Globus pallidus (tissue), 1 donor: ENCODE measurements at places on chromosomes 4 and X.

DNA sequence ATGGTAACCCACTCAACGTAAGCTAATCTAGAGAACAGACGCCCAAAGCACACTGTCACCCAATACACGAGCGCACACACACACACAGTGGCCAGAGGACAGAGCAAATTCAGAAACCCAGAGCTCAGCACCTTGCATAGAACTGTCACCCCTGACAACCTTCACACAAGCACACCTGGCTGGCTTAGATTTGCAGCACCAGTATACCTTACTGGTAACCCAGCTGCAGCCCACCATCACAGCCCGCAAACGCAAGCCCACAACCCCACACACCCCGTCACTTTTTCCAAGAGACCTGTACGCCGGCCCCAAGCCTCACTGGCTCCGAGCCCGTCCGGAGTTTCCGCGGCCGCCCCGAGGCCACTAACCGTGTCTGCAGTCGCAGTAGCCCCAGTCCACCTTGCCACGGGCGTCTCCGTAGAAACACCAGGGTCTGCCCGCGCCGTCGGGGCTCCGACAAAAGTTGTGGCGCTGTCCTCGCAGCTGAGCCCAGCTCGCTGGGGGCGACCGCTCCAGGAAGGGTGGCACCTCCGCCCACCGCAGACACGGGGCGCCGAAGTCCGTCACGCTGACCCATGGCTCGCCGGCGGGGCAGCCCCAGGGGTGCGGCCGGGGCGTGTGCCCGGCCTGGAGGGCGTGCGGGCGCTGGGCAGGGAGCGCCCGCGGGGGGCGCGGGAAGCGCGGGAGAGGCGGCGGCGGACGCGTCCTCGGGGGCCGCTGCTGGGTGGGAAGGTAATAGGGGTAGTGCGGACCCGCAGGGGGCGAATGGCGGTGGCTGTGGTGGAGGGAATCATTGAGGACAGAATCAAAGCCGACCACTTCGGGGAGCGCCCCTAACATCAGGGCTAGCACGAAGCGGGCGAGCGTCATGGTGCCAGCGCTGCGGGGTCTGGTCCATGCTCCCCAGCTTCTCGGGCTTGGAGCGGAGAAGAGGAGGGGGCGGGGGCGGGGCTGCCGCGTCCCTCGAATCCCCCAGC, 664 bp downstream of the PRSS12 start:
- no peak for DNase-seq

GRCh38 chr4:138861135-138861534, 154.4 kb upstream of the NOCT start:
- DNase-seq, result no peak

DNA sequence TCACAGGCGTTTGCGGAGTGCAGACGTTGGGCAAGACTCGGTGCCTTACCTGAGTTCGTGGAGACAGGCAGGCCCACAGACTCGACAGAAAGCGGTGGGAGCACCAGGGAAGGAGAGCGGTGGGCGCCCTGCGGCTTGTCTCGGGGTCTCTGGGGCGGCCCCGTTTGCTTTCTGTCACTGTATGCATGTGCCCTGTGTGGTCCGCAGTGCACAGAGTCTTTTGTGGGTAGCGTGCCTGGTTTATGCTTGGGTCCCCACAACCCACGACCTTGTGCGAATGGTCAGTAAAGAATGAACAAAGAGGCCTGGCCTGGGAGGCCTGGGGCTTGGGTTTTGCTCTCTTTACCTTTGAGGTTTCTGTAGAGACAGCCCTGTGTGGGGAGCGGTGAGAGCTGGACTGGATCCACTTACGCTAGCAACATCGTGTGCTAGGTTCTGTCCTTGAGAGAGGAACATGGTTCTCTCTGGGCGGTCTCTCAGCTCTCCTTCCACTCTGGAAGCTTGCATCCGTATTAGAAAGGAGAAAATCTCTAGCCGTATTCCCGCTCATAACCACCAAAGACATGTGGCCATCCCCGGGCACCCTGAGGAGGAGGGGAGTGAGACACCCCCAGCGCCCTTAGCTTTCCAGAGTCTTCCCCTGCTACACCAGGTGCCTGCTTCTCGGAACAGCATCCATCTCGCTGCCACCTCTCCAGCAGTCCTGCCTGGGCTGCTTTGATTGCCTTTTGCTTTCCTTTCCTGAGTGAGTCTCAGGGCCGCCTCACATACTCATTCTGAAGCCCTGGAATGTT, 1.2 kb downstream of the TADA2B start:
- DNase-seq, result no peak

DNA sequence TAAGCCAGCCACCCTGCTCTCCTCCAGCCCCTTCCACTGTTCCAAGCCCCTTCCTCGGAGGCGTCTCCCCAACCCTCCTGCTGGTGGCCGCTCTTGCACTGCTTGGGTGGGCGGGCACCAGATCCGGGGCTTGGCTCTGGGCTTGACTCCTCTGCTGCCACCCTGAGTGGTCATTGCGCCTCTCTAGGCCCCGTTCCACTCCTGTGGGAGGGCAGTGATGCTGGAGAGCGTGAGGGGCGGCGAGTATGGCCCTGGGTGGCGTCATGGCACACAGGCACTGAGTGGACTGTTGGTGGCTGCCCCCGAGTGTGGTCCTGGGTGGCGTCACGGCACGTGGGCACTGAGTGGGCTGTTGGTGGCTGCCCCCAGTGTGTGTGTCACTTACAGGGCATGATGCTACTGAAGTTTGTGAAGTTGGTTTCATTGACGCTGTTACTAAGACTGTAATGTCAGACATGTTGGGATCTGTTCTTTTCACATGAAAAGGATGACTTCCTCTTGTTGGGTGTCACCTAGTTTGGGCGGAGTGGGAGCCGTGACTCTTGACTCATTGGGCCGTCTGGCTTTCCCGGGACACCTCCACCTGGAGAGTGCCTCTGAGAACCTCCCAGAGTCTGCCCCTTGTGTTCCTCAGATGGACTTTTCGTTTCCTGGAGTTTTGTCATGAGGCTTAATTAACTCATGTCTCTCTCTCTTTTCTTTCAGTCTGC, 55.9 kb upstream of the HGFAC start:
- DNase-seq, result no peak

DNA sequence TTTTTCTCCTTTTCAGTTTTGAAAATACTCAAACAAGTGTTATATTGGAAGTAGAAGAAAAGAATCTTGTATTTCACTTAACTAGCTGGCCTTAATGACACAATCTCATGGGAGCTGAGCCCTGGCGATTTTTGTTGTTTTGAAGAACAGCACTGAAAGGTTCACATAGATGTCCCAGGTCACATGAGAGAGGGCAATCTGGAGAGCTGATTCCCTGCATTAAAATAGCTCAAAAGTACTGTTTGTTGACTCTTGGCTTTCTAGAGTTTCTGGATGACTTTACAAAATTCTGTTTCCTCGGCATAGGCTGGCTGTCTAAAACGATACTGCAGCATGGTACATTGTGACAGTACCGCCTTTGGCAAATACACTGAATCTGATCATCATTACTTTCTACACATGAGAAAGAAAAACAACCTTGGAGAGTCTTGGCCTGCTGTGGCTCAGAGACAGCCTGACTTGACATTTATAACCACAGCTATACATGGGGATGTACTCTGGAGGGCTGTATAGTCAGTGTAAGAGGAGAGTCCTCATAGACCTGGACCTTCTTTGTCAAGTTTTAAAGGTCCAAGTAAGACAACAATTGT, 119.8 kb upstream of the PDLIM3 start:
- no peak for DNase-seq

DNA sequence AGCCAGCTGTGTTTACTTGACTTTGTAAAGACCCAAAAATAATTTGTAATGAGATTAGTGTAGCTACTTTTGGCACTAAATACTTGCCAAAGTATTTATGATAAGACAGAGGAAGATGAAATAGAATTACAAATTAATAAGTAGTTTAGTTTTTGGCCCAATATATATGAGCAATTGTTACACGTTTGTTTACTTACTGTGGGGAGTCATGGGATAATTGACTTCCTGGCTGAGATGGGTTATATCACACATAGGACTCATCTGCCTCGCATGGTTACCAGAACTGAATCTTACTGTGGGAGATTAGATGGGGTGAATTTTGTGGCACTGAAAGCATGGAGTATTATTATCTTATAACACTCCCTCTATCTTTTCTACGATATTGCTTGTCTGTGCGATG, 66.6 kb downstream of the INTS12 start:
- no peak for DNase-seq
